ENCODE measurements at places on chromosomes 2 and 18.

DNA sequence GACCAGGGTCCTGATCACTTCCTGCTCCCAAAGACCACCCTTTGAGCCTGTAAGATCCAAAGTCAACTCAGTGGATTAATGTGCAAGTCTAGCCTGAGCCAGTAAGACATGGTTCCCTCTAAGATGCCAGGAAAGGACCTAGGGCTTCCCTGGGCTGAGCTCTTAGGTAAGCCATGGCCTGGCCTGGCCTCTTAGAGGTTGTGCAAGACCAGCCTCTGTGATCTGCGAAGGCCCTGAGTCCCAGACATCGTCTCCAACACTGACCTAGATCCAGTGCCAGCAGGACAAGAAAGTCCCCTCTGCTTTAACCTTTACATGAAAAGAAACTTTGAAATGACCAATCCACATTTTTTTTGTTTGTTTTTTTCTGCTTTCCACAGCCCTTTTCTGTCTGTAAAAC is 73.6 kb upstream of the CYP1B1 start:
- no peak for DNase-seq

- no peak for DNase-seq
Measured at GRCh38 chr2:109166811-109167210, 37.8 kb downstream of the SH3RF3 start.

GRCh38 chr18:58303363-58303762 is 259.3 kb downstream of the NEDD4L start:
- peak; percentile 42 for DNase-seq

- no peak for DNase-seq
Measured at GRCh38 chr2:6957910-6958615, 40.9 kb downstream of the RNF144A start.

DNA sequence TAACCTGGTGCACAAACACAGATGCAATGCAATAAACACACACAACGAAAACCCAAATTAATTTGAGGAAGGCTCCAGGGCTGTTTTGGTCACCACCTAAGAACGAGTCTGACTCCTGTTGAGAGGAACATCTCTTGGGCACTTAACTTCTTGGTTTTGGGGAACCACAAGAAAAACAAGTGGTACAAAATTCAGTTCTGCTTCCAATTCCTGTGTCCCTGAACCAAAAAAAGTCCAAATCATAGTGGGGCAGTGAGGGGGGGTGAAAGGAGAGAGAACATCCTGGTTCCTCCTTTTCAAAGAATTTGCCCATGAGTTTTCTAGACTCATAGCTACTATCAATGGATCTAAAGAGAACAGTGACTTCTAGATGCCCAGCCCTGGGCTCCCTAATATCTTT is 143.6 kb downstream of the COL4A4 start:
- no peak for DNase-seq

GRCh38 chr2:134348760-134349159 is 94.9 kb downstream of the MGAT5 start:
- no peak for DNase-seq

GRCh38 chr18:23968638-23969604 is 45.6 kb upstream of the TTC39C start:
- DNase-seq = no peak

- no peak for DNase-seq
Measured at GRCh38 chr2:69765096-69765380, 23.1 kb downstream of the ANXA4 start.

DNA sequence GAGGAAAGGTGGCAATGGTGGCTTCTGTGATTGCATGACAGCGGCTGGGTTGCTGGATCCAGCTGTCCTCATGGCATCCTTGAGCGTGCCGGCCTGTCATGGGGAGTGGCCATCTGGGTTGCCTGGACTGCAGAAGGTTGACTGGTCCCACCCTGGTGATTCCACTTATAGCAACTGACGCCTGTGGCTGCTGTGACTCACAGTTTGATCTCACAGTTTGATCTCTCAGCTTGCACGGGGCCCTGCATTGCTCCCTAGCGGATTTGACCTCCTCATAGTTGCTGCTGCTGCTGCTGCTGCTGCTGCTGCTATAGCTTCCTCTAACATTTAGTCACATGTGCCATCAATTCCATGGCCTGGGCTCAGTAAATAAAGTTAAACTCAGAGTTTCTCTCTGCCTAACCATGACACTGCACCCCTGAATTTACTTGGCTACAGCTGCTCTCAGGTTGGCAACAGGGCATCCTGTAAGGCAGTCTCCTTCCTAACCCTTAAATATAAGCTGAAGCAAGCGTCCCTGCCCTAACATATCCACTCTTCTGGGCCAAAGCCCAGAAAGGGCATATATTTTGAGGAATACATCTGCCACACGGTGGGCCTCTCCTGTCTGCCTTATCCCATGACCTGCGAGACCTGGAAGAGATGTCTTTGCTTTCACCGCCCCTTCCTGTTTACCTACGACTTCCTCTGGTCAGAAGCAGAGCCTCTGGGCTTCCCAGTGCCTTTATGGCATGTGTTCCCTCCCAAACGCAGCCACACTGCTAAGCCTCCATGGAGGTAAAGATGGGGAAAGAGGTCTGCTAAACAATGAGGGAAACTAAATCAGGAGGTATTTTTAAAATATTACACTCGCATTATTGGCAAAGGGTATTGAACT is 37.8 kb upstream of the CCDC150 start:
- no peak for DNase-seq

GRCh38 chr18:23386317-23386716 is 66.8 kb upstream of the RIOK3 start:
- no peak for DNase-seq

DNA sequence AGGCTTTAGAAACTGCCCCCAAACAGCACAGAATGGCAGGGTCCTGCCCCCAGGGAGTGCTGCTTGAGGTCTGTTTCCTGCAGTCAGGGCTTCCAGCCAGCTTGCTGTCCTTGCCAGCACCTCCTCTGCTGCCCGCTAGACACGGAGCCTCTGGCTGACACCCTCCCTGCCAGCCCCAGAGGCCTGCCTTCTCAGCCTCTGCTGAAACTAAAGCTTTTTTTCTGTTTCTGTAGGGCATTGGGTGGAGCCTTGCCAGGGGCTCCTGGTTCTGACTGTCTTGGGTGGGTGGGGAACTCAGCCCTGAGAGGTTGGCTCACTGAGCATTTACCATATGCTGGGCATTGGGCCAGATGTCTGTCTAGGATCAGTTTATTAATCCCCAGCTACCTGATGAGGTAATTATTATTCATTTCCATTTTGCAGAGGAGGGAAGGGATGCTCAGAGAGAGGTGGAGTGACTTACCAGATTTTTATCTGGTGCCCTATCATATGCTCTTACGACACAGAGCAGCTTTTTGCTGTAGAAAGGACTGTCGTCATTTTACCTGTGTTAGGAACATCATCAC is 35.4 kb downstream of the INPP4A start:
- peak; percentile 12 for DNase-seq

DNA sequence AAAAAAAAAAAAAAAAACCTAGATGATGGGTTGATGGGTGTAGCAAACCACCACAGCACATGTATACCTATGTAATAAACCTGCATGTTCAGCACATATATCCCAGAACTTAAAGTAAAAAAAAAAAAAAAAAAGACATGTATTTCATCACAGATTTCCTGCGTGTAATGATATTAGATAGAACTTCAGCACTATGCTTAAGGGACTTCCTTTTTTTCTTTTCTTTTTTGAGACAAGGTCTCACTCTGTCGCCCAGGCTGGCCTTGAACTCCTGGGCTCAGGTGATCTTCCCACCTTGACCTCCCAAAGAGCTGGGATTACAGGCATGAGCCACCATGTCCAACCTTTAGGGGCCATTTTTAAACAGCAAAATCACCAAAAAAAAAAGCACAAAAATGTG is 42.0 kb downstream of the NEURL3 start:
- no peak for DNase-seq

DNA sequence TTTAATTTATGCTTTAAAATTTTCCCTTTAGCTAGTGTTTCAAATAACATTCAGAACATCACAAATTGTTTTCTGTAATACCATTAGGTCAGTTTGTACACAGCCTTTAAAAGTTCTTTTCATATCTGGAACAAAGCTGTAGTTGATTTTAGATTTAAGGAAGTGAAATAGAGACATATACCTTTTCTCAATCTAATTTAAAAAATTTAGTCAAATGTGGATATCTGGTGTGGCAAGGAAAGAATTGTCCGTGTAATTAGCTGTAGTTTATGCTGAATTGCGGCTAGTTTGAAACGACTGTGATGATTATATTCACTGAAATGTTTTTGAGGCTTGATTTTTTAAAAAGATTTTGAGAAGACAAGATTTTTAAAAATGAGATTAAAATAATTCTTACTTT is 59.9 kb downstream of the EML6 start:
- DNase-seq = no peak

DNA sequence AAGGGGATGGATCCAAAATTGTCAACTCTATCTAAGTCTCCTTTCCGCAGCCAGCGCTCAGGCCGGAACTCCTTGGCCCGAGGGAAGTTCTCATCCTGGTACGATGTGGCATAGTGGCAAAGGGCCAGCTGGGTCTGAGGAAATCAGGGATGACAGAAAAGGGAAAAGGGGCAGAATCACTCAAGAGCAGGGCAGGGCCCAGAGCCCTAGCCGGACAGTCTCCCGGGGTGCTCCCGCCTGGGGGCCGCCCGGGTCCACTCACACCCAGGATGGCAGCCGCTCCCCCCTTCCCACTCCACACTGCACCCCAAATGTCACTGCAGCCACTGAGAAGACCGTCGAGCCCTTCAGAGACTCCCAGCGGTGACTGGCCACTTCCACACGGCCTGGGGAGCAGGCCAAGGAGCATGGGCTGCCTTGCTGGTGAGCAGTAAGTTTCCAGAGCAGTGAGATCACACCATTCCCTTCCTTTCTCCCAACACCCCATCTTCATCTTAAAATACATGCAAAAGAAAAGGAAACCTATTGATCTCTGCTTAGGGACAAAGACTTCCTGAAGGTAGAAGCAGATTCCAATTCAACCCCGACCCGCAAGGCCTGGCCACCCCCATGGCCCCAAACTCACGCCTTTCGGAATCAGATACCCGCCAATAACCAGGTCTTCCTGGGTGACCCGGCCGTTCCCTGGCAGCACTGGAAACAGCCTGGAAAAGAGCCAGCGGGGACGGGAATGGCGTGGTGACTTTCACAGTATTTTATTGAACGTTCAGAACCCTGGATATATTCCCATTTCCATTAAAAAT is 26.7 kb downstream of the CYP27C1 start:
- no peak for DNase-seq

DNA sequence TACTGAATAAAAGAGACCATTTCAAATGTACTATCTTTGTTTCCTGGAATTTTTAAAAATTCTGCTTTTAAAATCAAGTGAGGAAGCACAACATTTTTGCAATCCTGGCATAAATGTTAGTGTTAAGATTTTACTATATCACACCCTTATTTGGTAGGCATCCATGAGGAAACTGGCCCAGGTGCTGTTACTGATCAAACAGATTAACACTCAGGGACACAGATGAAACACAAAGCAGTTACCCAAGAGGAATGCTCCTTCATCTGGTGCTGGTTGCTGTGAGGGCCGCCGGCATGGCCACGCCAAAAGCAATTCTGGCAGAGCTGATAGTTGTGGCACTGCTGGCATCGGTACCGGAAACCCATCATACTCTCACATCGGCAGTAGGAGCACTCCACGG is 96.8 kb downstream of the DTNB start:
- DNase-seq = no peak

DNA sequence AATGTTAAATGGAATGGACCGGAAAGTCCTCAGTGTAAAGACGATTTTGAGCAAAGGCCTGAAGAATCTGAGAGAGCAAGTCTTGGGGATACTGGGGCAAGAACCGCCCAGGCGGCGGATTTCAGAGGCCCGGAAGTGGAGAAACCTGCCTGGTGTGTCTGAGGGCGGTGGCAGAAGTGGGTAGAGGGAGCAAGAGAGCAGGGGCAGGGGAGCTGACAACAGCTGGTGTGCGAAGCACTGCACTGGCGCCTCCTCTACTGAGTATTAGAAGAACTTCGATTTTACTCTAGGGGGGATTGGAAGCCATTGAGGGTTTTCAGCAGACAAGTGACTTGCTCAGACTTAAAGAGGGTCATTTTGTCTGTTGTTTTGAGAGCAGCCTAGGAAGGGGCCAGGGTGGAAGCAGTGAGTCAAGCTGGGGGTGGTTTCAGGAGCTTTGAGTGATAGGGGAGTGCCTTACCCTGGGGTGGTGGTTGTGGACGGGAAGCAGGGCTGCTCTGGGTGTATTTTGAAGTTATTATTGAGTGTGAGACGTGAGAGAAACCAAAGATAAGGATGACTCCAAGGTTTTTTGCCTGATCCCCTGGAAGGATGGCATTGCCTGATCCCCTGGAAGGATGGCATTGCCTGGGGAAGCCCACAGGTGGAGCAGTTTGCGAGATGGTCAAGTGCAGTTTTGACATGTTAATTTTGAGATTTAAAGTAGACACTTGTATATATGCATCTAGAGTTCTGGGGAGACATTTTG is 52.5 kb downstream of the ZNF236 start:
- no peak for DNase-seq

DNA sequence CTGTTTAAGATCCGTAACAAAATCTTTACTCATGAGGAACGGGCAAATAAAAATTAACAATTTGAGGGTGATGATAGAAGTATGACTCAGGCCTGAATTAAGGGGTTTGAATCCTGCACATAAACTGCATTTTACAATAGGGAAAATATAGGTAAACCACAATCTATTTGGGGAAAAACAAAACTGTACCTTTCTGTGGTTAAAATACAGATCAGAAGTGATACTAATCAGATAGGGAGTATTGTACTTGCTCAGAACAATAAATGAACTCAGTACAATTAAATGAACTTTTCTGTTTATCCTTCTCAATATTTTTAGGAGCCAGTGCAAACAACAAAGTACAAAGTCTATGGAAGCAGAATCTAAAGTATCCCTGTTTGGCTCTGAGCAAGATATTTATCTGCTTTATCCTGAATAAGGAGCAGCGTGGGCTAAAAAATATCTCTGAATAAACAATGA is 287.3 kb downstream of the ZNF385B start:
- no peak for DNase-seq

- no peak for DNase-seq
Measured at GRCh38 chr2:136767030-136767429, 1.7 kb downstream of the THSD7B start.

- peak; percentile 97 for DNase-seq
Measured at GRCh38 chr2:10043906-10044601, 704 bp downstream of the KLF11 start.
